ENCODE measurements at places on chromosomes 3 and 15.

DNA sequence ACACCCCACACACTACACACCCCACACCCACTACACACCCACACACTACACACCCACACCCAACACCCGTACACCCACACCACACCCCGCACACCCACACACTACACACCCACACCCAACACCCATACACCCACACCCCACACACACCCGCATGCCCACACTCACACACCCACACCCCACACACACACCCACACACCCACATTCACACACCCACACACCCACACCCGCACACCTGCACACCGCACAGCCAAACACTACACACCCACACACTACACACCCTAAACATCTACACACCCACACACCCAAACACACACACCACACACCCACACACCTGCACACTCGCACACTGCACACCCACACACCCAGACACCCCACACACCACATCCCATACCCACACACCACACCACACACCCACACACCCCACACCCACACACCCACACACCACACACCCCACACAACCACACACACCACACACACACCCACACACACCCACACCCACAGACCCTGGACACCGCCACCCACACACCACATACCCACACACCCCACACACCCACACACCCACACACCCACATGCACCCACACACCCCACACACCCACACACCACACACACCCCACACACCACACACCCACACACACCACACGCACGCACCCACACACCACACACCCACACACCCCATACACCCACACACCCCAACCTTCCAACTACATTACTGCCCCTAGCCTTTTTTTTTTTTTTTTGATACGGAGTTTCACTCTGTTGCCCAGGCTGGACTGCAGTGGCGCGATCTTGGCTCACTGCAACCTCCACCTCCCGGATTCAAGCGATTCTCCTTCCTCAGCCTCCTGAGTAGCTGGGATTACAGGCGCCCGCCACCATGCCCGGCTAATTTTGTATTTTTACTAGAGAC is 16.9 kb downstream of the CEP19 start:
- DNase-seq, result no peak

DNA sequence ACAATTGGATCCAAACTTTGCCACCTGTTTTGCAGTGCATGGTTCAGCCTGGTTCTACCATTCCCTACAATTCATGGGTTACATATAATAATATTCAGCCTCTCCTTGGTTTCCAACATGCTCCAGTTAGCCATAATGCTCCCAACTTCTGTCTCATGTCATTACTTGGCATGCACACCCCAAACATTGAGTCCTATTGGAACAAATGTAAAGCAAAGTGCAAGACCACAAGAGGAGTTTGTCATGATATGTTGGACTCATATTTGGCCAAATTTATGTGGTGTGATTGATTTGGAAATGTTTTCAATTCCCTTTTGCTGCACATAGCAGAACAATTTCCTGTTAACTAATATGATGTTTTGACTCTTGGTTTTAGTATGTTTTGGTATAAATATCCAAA is 50.2 kb downstream of the KCNAB1 start:
- no peak for DNase-seq

GRCh38 chr15:53328341-53328740 is 431.1 kb downstream of the WDR72 start:
- no peak for DNase-seq

DNA sequence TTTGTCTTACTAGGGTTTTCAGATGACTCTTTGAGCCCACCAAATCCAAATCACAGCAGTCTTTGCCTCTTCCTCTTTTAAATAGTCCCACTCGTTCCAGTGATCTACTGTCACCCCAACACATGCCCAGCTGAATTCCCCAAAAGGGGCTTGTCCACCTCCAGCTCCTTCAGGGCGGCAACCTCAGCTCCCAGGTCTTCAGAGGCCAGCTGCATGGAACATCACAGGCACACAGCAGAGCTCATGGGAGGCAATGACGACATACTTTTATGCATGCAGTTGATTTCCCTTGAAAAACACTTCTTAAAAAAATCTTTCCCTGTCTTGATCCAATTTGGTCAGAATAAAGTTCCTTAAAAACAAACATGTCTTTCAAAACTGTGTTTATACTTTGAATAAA is 244.3 kb upstream of the NR2F2 start:
- DNase-seq, result no peak

- DNase-seq, result no peak
These were observed 304.7 kb downstream of the SUCLG2 start for GRCh38 chr3:67349551-67350174.

DNA sequence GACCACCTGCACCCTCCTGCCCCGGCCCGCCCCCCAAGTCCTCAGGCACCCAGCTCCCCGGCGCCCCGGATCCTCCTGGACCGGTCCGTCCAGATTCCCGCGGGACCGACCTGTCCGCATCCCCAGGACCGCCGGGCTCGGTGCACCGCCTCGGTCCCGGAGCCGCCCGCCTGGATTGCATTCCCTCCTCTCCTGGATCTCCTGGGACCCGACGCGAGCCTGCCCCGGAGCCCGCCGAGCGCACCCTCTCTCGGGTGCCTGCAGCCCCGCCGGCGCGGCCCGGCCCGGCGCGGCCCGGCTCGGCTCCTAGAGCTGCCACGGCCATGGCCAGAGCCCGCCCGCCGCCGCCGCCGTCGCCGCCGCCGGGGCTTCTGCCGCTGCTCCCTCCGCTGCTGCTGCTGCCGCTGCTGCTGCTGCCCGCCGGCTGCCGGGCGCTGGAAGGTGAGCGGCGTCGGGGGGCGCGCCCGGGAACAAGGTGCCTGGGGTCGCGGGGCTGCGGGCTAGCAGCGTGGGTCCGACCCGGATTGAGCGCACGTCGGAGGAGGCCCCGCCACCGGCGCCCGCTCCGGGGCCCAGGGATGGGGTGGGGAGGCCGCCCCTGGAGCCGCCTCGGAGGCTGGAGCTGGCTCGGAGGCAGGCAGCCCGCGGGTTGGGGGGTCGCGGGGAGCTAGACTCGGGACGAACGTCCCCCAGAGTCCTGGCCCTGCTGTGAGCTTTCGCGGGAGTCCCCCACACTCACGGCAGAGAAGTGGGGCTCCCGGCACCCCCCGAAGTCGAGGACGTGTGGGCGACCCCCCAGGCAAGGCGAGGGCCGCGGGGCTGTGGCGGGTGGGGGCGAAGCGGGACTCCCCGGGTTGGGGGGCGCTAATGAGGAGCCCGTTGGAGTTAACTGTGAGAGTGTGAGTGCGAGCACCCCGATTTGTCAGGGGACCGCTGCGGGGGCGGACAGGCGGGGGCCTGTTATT is 610 bp downstream of the EPHB3 start:
- no peak for DNase-seq

GRCh38 chr3:48402281-48402732 is 27.6 kb downstream of the PLXNB1 start:
- DNase-seq, result peak; percentile 95

DNA sequence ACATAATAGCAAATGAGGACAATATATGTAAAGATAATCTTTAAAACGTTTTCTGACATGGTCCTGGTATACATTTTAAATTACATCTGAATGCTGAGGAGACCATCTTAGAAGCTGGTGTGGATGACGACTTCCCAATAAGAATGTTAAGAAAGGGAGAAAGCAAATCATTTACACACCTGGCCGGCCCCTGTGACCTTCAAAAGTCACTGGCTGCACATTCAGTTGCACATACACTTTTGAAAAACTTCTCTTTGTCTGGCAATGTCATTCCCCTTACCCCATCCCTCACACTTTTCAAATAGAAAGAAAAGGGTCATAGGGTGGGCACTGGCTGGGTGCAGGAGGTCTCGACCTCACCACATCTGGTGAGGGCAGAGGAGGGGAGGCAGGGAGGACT is 391.0 kb downstream of the MECOM start:
- no peak for DNase-seq

- peak; percentile 27 for DNase-seq
These were observed 23.5 kb downstream of the NR1D2 start for GRCh38 chr3:23968463-23969184.

DNA sequence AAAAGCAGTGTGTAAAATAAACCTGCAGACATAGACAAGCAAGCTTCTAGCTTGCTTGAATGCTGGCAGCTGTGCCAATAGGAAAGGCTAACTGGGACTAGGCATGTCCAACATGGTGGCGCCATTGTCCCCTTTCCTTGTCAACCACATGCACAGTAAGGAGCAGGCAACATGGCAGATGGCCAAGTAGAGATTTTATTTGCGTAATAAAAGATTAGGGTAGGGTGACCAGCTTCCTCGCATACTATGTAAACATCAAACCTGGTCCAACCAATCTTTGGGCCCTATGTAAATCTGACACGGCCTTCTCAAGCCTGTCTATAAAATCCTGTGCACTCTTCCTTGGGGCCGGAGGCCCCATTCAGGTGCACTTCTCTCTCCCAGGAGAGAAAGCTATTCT is 575.4 kb upstream of the GOLIM4 start:
- DNase-seq, result no peak

DNA sequence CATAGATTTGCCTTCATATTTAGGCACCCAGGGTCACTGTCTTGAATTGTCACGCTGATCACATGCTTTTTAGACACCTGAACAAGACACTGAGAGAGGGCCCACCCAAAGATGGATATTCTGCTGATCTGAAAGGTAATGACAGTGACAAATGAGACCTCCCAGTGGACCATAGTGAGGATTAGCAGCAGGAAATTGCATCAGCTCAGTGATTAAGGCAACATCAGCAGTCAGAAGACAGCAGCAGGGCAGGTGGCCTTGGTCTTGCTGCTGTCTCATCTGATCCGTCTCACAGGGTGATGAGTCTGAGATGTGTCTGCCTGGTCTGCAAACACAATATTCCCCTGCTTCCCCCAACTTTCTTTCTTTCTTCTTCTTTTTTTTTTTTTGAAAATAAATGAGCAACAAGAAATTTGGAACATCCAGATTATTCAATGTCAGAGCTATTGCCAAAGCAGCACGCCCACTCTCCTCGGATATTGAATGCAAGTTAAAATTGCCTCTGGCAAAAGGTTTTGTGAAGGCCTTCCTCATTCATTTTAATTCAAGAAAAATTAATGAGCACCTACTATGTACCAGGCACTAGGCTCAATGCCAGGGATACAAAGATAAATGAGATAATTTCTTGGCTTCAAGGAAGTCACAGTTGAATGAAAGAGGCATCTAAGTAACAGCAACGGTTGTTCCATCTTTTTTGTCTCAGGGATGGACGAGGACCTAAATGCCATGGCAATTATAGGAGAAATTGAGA is 14.1 kb downstream of the OTOL1 start:
- no peak for DNase-seq

GRCh38 chr3:190336516-190337189 is 14.4 kb upstream of the CLDN1 start:
- no peak for DNase-seq

- no peak for DNase-seq
These were observed 98.9 kb upstream of the CHL1 start for GRCh38 chr3:97417-98258.

DNA sequence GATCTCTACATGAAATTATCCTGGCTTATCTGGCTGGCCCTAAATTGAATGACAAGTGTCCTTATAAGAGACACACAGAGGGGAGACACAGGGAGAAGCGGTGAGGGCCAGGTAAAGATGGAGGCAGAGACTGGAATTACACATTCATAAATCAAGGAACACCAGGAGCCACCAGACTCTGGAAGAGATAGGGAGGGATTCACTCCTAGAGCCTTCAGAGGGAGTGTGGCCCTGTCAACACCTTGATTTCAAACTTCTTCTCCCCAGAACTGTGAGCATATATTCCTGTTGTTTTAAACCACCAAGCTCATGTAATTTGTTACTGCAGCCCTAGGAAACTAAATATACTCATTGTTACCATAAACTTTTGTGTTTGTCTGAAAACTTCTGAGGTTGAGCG is 193.7 kb downstream of the THRB start:
- DNase-seq, result no peak

DNA sequence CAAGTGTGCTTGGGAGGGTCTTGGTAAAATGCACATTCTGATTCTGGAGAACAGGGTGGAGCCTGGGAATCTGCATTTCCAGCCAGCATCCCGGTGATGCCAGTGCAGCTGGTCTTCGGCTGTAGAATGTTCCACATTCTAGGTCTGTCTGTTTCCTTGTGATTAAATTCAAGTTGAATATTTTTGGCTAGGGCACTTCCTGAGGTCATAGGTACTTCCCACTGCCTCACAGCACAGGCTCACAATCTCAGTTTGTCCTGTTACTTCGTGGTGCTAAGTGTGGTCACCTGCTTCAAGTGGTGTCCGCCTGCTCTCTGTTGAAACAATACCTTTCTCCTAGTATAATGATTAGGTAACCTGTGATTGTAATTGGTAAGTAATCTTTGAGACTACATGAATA is 40.1 kb downstream of the FLNB start:
- DNase-seq, result peak; percentile 38

GRCh38 chr15:51260202-51260601 is 78.2 kb downstream of the CYP19A1 start:
- peak; percentile 93 for DNase-seq

DNA sequence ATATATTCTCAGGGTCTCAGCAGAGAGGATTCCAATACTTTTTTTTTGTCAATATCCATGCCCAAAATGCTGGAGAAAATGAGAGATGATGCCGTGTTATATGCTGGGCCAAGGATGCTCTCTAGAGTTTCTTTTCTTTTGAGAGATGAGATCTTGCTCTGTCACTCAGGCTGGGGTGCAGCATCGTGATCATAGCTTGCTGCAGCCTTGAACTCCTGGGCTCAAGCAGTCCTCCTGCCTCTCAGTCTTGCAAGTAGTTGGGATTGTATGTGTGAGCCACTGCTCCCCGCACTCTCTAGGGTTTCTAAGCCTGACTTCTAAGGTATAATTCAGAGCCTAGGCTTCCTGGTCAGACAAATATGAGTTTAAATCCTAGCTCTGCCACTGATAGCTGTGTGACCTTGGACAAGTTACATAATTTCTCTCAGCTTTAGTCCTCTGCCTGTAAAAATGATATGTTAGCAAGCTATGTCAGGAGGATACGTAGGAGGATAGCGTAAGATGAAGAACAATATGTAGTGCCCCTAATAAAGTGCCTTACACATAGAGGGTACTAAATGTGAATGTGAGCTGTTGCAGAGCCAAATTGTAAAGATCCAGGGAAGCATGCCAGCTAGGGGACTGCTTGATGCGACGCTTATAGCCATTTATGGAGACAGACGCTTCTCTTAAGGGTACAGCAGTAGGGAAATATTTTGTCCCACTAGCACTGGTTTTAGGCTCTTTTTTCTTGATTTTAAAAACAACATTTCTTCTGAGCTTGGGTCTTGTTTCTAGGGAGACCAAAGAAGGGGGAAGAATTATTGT is 7.4 kb downstream of the STARD9 start:
- DNase-seq, result no peak

GRCh38 chr15:79987569-79987955 is 16.6 kb upstream of the BCL2A1 start:
- no peak for DNase-seq

GRCh38 chr3:21273259-21274025 is 477.6 kb downstream of the ZNF385D start:
- peak; percentile 86 for DNase-seq

GRCh38 chr15:63718590-63719035 is 115.1 kb downstream of the HERC1 start:
- peak; percentile 75 for DNase-seq

DNA sequence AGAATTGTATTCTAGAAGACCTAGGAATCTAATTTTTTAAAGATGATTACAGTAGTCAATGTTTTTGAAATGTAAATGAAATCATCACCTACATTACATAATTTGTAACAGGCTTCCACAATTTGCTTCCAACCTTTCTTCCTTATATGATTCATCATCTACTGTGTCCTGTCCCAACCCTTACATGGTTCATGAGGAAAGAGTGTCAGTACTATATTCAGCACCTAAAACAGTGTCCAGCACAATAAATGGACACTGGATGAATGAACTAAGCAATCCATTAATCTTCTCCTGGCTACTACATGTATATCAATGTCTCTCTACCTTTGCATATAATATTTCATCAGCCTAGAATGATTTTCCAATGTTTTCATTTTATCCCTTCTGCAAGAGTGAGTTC is 12.2 kb downstream of the FGF12 start:
- DNase-seq, result no peak
